A549 treated with DMSO at 1 μM for 4 hours (cell line): ENCODE measurements at places on chromosomes 16 and 17. TPM values are rescaled to one million over a fixed set of nuclear protein-coding genes. Genes with fewer than 3 reads are reported as not detected.

PHKB gene
- 28.0 to 35.9 TPM (median 34.0 TPM) in 5 replicates for total RNA-seq

NOD2 gene
- total RNA-seq, result not detected in 5 replicates

SLC25A19 gene
- total RNA-seq, result 20.0 to 23.1 TPM (median 22.8 TPM) in 5 replicates

LLGL2 gene
- total RNA-seq, result 21.4 to 28.2 TPM (median 25.4 TPM) in 5 replicates

QRICH2 gene
- total RNA-seq, result 0.69 to 1.8 TPM (median 1.0 TPM) in 5 replicates

ABCA8 gene
- 0.18 to 0.42 TPM (median 0.21 TPM) in 5 replicates for total RNA-seq

CSH1 gene
- total RNA-seq, result not detected in 5 replicates

CIITA gene
- total RNA-seq, result 0.05 to 0.14 TPM (median 0.11 TPM) in 4 of 5 replicates, not detected in the other

ZG16B gene
- total RNA-seq, result 0.46 to 1.3 TPM (median 0.69 TPM) in 5 replicates

CCR7 gene
- 0.86 to 1.1 TPM (median 1.0 TPM) in 5 replicates for total RNA-seq

SERPINF2 gene
- total RNA-seq, result 1.6 to 2.3 TPM (median 1.8 TPM) in 5 replicates

SNTB2 gene
- 6.0 to 9.5 TPM (median 7.9 TPM) in 5 replicates for total RNA-seq

HSPB9 gene
- total RNA-seq, result not detected in 5 replicates

PRRT2 gene
- total RNA-seq, result 0.30 to 0.43 TPM (median 0.34 TPM) in 5 replicates

ACE gene
- total RNA-seq, result 0.21 to 0.57 TPM (median 0.37 TPM) in 5 replicates

C16orf78 gene
- total RNA-seq, result not detected in 5 replicates

CMTM2 gene
- total RNA-seq, result not detected in 5 replicates

FBF1 gene
- total RNA-seq, result 4.5 to 9.4 TPM (median 8.6 TPM) in 5 replicates

TMED6 gene
- total RNA-seq, result 0.09 to 0.20 TPM in 2 of 5 replicates, not detected in the others

DNAAF8 gene
- 0.46 to 1.6 TPM (median 1.2 TPM) in 5 replicates for total RNA-seq

JPT2 gene
- 169 to 207 TPM (median 182 TPM) in 5 replicates for total RNA-seq

ST6GALNAC2 gene
- 0.18 to 0.52 TPM (median 0.25 TPM) in 5 replicates for total RNA-seq
